ENCODE measurements at places on chromosomes 2 and 18.
A peak's percentile ranks its signal among the peaks of the same experiment; 100 is the strongest.

DNA sequence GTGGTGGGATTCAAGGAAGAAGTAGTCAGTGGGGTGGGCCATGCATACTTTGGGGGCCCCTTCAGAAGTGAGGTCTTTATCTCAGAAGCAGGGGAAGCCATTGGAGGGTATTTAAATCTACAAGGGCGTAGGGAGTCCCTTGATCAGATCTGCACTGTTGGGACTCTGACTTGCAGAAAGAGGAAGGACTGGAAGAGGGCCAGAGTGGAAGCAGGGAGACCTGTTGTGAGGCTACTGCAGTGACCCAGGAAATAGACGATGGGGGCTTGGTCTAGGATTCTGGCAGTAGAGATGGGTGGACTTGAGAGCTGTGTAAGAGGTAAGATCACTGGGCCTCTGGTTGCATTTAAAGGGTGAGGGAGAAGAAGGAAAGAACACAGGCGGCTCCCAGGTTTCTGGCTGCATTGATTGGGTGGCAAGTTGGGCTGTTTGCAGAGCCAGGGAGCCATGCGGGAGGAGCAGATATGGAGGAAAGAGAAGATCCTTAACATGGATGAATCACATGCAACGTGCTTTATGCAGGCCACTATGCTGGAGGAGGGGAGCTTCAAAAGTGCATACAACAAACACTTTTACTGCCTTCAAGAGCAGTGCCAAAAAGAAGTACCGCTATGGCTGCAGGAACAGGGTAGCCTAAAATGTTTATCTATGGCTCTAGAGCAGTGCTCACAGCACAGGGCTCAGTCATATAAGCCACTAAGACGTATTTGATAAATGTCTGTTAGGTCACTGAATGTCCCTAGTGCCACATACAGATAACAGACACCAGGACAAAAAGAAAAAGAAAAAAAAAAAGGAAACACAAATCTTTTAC is 2.3 kb downstream of the SFXN5 start:
- no peak for DNase-seq

GRCh38 chr18:35750929-35751328 is 169.4 kb downstream of the GALNT1 start:
- DNase-seq = no peak

- no peak for DNase-seq
Observed at GRCh38 chr2:204551512-204551863, 6.2 kb downstream of the PARD3B start.

- DNase-seq = no peak
Observed at GRCh38 chr2:71684226-71685072, 231.1 kb downstream of the DYSF start.

DNA sequence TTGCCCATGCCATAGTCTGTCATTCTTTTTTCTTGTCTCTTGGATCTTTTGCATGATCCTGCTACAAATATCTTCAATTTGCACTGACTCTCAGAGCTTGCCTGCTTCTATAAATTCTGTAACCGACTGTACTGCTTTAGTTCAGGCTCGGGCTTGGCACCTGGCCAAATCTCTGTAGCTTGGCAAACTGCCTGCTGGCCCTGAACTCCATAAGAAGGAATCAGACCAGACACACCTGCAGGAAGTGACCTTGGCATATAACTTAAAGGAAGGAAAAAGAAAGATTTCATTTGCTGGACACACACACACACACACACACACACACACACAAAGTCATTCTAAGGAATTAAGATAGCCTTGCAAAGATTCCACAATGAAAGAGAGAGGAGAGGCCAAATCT is 291.2 kb upstream of the DDX18 start:
- DNase-seq = peak; percentile 44

DNA sequence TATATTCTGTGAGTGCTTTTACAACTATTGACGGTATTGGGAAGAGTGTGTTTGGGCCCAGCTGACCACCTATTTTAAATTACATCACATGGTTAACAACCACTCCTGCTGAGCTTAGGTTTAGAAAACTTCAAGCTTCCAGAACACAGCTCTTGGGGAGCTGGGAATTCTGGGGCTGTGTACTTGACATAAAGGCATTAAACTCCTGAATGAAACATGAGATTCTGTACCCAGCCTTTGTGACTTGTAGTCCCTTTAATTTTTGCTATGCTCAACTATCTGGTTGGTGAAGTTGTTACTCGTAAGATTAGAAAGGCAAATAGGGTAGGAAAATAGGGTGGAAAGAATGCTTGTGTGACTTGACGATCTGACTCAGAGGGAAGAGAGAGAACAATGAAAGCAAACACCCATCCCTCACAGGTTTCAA is 66.9 kb downstream of the LTBP1 start:
- peak; percentile 64 for DNase-seq

GRCh38 chr2:8514796-8515758 is 166.8 kb upstream of the ID2 start:
- DNase-seq = no peak

GRCh38 chr2:44680983-44681531 is 260.4 kb upstream of the SIX3 start:
- no peak for DNase-seq

GRCh38 chr2:5942204-5942603 is 250.0 kb downstream of the SOX11 start:
- DNase-seq = no peak

DNA sequence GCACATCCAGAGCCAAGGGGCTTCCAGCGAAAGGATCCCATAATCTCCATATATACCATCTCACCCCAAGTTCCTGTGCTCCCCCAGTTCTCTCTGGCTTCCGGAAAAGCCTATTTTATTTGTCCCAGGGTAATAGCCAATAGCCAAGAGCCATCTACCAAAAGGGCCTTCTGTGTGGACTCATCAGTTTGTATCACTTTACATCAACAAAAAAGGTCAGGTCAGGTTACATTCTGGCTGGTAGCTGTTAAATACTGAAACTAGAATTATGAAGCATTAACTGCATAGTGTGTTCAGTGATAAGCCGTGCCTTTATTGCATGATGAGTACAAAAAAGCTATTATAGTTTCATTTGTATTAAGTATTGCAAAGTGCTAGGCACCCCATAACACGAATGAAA is 223.7 kb downstream of the IRS1 start:
- no peak for DNase-seq

DNA sequence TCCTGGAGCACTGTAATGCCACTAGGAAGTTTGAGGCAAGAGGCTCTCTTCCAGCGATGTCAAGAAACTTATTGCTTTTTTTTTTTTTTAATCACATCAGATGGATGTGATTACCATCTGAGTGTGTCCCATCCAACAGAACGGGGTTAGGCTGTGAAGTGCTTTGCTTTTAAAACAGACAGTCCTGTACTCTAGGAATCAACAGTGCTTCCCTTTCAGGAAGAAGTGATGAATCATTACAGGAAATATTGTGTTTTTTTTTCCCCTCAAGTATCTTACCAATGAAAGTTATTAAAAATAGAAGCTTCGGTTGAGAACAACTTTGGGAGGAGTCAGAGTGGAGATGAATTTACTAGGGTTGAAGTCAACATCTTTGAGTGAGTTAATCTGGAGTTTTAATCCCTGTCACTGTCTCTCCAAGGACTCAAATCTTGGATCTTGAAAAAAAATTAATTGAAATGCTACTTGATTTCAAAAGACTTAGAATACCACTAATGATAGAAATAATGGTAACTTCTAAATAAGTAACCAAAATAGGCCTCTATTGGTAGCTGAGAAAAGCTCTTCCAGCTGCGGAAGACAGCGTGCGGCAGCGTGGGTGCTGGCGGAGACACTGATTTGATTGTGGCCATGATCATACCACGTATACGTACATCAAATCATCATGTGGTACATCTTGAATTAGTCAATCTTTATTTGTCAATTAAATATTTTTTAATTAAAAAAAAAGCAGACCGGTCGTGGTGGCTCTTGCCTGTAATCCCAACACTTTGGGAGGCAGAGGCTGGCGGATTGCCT is 45.5 kb downstream of the GATA6 start:
- DNase-seq = peak; percentile 56

- no peak for DNase-seq
Observed at GRCh38 chr2:18062892-18063291, 184.4 kb downstream of the KCNS3 start.

DNA sequence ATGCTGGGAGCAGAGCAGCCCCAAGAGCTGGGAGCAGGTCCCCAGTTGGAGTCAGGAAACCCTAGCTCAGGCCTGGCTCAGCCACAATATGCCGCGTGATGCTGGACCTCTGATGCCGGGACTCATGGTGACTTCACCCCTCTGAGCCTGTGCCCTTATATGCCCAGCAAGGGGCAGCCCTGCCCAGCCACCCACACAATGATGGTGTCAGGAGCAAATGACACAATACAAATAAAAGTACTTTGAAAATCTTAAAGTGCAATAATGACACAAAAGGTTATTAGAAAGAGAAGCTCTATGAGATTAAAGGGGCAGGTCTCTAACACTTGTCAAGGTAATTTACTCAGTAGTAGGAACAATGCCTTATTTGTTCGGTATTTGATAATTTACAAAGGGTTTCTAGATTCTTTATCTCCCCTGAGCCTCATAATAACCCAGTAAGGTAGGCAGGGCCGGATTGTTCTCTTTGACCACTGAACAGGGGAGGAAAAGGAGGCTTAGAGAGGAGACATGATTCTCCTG is 18.3 kb upstream of the KIF3C start:
- DNase-seq = no peak

DNA sequence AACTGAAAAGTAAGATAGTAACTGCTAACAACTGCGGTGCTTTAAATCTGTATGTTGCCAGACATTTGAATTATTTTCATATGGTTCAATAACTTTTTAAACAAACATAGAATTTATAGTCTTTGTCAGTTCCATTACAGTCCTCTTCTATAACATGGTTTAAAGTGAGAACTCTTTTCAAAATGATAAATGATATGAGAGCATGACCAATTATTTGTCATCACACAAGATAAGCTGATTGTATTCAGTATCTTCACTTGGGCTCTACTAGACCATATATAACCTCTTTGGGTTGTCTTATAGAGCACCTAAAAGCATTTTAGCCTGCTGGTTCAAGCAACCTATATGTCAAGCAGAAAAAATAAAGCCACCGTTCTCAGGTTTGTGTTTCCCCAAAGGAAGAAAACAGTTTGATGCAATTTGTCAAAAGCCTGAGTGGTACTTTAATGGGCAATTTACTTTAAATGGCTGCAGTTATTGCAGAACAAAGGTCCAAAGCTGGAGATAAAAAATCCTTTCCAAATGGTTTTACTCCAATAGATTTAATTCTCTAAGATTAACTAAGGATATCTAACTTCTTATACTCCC is 298.4 kb downstream of the FSIP2 start:
- DNase-seq = no peak

- no peak for DNase-seq
Observed at GRCh38 chr2:5741242-5741641, 49.1 kb downstream of the SOX11 start.

DNA sequence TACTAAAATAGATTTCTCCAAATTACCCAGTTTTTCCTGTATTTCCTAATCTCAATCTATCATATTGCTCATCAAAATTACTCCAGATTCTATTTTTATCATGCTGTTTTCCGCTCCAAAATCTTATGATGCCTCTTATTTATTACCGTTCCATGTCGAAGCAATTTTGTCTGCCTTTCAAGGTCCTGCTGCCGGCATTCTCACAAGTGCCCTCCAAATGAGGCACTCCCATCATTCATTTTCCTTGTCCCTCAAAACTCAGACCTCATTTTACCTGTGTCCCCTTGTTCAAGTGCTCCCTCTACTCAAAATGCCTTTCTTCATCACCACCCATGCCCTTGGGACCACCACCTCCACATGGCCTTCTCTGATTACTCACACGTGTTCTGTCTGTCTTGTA is 13.1 kb downstream of the NEB start:
- DNase-seq = no peak

GRCh38 chr2:219245899-219246230 is 586 bp downstream of the STK16 start:
- DNase-seq = no peak

DNA sequence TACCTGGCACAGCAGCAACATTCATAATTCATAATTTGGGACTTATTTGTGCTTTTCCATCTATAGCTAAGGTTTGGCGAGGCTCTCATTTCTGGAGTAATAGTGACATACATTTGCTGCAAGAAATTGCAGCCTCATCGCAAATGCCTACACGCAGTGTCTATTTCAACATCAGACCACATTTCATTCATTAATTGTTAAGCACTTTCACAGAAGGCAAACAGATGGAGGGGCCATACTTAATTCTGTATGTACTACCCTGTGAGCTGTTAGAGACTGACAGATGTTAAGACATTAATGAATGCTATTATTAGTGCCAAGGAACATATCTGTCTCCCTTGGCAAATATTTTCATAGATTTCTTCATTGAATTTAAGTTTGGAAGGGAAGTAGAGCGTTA is 125.7 kb downstream of the UXS1 start:
- no peak for DNase-seq

- DNase-seq = no peak
Observed at GRCh38 chr2:30780776-30781330, 26.4 kb downstream of the CAPN13 start.

DNA sequence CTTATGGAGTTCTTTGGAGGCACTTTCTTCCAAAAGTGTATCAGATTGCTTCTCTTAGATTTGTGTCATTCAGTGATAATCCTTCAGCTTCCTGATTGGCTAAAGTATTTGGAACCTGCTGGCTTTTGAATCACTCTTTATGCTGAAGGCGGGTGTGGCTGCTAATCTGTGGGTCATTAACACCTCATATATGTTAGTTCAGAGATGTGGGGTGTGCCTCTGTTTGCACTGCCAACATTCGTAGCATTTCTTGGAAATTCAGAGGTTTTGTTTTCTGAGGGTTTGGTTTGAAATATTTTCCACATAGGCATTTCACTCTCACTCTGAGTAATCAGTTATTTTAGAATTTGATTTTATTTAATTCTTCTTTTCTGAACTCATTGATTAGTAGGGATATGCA is 1604.4 kb upstream of the ACVR2A start:
- DNase-seq = no peak

DNA sequence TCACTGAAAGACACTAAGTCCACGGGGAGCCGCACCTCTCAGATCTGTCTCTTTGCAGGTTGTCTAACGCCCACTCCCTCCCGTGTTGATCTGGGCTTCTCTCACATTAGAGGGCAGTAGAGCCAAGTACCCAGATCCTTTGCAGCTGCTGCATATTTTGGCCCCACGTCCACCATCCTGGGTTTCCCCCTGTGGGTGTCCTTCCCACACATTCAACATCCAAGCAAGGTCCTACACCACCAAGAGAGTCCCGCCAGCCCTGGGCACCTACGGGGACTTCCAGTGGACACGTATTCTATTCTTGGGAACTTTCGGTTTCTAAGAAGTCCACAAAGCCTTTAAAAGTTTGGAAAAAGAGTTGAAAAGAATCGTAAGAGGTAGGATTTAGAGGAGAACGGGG is 116.6 kb downstream of the ATL2 start:
- no peak for DNase-seq

DNA sequence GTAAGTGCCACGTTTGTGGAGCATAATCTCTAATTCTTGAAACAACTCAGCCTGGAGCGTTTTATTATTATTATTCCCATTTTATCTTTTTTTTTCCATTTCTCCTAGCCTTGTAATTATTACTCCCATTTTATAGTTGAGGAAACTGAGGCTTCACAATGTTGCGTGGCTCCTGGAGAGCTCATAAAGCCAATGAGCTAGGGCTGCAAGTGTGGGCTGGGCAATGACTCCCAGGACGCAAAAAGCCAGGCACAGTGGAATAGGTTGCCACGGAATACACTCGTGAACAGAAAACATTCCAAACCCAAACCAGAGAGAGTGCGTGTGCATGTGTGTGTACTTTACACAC is 13.5 kb upstream of the KLF11 start:
- DNase-seq = no peak

All from dermis blood vessel endothelial cell (primary cell).